ENCODE measurements at places on chromosomes 12 and 14. TPM values are rescaled to one million over a fixed set of nuclear protein-coding genes. Genes with fewer than 3 reads are reported as not detected.

The CCT2 gene
- 235 TPM for total RNA-seq

The PIANP gene
- total RNA-seq, result not detected

The C1R gene
- total RNA-seq, result 3.2 TPM

The DLK1 gene
- total RNA-seq, result not detected

The TRIM9 gene
- total RNA-seq, result 0.26 TPM

The KRT6A gene
- 13,929 TPM for total RNA-seq

The GPHB5 gene
- total RNA-seq, result not detected

The COX8C gene
- not detected for total RNA-seq

The CLEC1B gene
- not detected for total RNA-seq

The CSAD gene
- total RNA-seq, result 11.1 TPM

The TSHR gene
- total RNA-seq, result not detected

The NFE2 gene
- not detected for total RNA-seq

The INHBE gene
- 1.3 TPM for total RNA-seq

The LRRC10 gene
- total RNA-seq, result not detected

The ATF1 gene
- 39.6 TPM for total RNA-seq

The OLR1 gene
- total RNA-seq, result not detected

The FOXN4 gene
- total RNA-seq, result not detected

The SLC17A8 gene
- total RNA-seq, result not detected

The SCN8A gene
- under 0.01 TPM for total RNA-seq

The VRTN gene
- not detected for total RNA-seq

The KIF21A gene
- total RNA-seq, result 37.4 TPM

The KRT72 gene
- not detected for total RNA-seq
